ENCODE measurements at places on chromosomes 5 and 9.

- DNase-seq = no peak
Measured at GRCh38 chr9:121780177-121781040, 129.0 kb downstream of the DAB2IP start.

DNA sequence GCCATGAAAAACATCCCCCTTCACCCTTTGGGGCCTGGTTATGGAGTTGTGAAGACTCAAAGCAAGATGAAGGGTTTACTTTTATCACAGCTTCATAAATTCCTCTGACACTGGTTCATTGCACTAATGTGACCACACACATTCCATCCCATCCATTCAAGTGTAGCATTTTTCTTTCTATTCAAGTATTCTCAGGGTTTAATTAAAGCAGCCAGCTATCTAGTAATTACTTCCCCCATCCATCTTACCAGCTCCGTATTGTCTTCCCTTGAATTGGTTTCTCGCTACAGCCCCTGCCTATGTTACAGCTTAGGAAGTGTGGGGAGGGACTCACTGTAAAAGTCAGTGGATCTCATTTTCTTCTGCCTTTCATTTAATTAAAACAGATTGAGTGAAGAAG lies 387.0 kb upstream of the RFX3 start:
- DNase-seq = no peak

DNA sequence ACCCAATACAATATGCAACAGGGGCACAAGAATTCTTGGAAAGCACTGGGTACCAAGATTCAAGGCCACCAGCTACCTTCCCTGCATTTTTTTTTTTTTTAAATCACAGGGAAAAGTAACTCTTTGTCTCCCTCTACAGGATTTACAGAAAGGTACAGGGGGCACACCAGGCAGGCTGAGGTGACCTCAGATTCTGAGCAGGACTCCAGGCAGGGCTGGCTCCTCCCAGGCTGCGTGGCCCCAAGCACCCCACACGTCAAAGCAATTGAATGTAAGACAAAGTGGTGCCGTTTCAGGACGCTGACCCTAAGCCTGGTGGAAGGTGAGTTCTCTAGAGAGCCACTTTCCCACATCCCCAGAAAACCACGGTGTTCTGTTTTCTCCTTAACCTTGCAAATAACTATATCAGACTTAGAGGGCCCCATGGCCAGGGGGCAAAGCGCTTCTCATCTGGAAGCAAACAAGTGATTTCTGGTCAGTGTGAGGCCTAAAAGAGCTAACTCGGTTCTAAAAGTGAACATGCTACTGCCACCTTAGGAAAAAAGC lies 222.6 kb downstream of the ROR2 start:
- DNase-seq = no peak

DNA sequence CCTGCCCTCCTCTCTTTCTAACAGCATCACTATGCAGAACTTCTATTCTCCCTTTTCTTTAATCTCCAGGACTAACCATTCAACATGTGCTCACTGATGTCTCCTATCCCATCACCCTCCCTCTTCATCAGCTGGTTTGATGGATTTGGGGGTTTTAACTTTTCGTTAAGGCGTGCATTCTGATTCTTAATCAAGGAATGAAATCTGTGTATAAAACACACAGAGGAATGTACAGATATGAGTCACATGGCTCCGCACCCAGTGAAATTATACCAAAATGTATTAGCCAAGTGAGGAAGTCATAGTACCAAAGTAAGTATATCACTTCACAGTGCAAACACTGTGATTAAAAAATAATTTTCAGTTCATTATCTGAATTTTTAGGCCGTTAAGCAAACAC lies 35.2 kb downstream of the MARCHF11 start:
- no peak for DNase-seq

GRCh38 chr5:75049456-75050351 lies 2.7 kb downstream of the GCNT4 start:
- DNase-seq = peak; percentile 35

- DNase-seq = no peak
Measured at GRCh38 chr9:110486218-110486617, 93.3 kb downstream of the SVEP1 start.

- DNase-seq = no peak
Measured at GRCh38 chr5:122701640-122702523, 73.0 kb upstream of the SNX2 start.

DNA sequence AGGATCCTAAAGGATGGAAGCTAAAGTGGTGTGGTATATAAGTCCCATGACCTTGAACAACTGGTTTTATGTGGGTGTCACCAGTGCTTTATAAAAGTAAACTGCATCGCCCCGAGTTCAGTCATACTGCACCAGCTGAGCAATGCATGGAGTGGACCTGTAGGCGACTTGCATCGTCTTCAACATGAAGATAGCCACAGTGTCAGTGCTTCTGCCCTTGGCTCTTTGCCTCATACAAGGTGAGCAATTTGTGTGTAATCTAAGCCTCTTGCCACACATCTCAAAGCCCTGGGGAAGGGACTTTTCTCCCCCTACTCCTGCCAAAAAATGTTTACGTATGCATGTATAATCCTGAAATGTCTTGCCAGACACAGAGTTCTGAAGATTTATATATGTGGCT lies at the start of gene SPINK5:
Gene SPINK5 (plus strand): TSS at position 120 of the 400 bp plus-strand sequence. CDS start 65 bp downstream, at position 185.
- DNase-seq = no peak

- peak; percentile 67 for DNase-seq
Measured at GRCh38 chr9:34603610-34604231, 8.2 kb downstream of the RPP25L start.

GRCh38 chr5:100771181-100771580 lies 131.9 kb downstream of the ST8SIA4 start:
- no peak for DNase-seq

DNA sequence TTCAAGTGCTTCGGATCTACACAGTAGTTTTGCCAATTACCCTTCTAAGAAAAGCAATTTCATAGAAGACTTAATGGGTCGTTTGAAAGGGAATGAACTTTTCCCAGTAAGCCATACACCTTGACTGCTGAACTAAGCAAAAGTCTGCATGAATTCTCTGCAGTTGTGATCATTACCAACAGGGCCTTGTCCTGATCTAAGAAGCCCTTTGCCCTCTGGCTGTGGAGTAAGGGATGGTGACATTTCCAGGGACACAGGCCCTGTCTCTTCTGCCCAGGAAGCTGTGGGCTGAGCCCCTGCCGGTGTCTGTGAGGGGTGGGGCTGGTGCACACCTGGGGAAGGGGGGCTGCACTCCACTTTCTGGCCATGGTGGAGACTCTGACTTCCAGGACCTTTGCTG lies 30.5 kb downstream of the ZDHHC11 start:
- no peak for DNase-seq

DNA sequence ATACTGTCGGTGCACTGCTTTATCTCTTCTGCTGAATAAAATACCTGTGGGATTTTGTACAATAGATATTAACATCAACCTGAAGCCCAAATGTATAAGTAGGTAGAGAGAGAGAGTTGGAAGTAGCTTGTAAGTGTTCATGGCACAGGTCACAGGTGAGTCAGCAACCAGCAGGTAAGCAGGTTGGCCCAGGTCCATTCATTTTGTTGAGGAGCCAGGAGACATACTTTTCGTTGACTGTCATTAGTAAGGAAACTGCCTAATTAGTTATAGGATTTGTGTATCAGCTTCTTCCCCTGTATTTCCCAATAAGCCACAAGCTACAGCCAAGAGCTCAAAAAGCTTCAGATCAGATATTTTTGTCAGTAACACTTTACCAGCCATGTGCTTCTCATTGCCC lies 650.8 kb downstream of the IRX1 start:
- DNase-seq = no peak

GRCh38 chr9:19493174-19493811 lies 84.5 kb downstream of the ACER2 start:
- DNase-seq = no peak

GRCh38 chr9:137113385-137114159 lies 961 bp downstream of the DPP7 start:
- no peak for DNase-seq

Data from stimulated activated CD8-positive, alpha-beta memory T cell treated with anti-CD3 and anti-CD28 coated beads, Interleukin-4, amount 100 ng/mL, for 1 hour (primary cell).